ENCODE measurements at places on chromosomes 13 and 19. TPM values are rescaled to one million over a fixed set of nuclear protein-coding genes. Genes with fewer than 3 reads are reported as not detected.

GRCh38 chr13:110200276-110200870, 106.6 kb downstream of the COL4A1 start:
- DNase-seq: no peak

GRCh38 chr19:7597689-7598088, 2.0 kb downstream of the CAMSAP3 start:
- DNase-seq: no peak

DNA sequence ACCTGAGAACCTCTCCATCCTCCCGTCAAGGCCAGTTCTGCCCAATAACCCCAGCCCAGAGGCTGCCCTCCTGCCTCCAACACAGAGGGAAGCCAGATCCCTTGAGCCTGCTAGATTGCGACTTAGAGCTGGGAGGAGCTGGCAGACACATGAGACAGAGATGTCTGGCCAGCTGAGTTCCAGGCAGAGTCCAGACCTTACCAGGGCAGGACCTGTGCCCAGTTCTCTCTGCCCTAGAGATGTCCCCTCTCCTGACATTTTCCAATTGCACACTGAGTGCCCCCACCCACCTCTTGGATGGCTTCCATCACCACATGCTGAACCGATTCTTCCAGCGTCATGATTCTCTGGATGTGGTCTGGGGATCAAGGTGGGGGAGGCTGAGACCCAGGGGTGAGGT, 3.0 kb downstream of the HOOK2 start:
- no peak for DNase-seq

DNA sequence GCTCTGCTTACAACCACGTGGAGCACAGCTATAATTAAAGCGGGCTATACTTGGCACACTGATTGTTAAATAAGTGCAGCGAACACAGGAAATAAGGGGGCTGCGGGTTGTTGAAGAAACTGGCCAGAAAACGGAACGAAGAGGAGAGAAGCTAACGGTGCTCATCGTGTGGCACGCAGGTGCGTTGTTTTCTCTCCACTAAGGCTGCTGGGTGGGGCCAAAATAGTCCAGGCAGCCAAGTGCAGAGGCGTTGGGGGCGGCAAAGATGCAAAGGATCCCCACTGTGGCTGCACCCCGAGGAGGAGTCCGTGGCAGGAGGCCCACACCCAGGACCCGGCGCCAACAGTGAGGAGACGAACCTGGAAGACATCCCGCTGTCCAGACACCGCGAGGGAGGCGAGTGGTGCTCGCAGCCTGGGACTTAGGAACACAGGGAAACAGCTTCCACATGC, 8.1 kb upstream of the ARL11 start:
- no peak for DNase-seq

DNA sequence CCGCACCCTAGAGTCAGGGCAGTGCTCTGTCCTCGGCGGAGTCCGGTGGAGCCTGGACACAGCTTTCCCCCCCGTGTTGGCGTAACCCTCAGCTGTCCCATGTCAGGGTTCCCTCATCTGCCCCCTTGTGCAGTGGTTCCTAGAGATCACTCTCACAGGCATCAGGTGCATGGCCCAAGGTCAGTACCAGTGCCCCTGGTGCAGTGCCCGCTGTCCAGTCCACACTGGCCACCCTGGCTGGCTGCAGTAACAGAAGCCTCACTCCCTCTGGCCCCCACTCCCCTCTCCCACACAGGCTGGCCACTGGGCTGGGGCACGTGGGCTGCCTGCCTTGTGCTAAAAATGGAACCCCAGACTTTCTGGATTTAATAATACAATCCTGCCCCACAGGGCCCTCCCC, 49.6 kb upstream of the C1QTNF9B start:
- DNase-seq: no peak

GRCh38 chr13:70729369-70729768, 621.1 kb upstream of the KLHL1 start:
- no peak for DNase-seq

Gene AKAP11
- 37.8 TPM for total RNA-seq

Gene ERICH6B
- total RNA-seq: not detected

Gene MEF2B
- total RNA-seq: 2.0 TPM

Gene PSG1
- total RNA-seq: not detected
